IPS-NIHi11 (cell line): ENCODE measurements at places on chromosomes 13 and 19.

DNA sequence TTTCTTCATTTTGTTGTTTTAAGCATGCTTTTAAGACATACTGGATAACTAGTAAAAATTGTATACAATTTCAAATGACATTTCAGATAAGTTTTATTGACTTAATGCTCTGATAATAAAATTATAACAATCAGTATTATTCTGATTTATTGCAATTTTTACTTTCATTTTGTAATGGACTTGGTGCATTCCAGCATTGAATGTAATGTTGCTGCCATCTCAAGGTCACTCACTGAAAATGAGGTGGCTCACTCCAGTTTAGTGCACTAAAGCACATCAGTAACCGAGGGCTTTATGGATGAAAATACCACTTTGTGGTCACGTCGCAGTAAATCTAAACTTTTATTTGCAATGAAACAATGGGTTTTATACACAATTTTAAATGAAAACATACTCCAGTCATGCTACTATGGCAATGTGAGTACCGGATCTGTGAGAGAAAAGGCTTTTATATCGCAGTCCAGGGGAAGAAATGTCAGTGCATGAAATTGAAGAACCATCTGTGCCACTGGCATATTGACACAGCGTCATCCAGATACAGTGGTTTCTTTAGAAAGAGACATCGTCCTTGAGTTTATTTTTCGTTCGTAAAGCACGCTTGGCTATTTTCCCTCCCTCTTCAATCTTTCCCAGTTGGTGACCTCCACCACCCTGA, 20.7 kb upstream of the ZNF507 start:
- DNase-seq, result no peak

DNA sequence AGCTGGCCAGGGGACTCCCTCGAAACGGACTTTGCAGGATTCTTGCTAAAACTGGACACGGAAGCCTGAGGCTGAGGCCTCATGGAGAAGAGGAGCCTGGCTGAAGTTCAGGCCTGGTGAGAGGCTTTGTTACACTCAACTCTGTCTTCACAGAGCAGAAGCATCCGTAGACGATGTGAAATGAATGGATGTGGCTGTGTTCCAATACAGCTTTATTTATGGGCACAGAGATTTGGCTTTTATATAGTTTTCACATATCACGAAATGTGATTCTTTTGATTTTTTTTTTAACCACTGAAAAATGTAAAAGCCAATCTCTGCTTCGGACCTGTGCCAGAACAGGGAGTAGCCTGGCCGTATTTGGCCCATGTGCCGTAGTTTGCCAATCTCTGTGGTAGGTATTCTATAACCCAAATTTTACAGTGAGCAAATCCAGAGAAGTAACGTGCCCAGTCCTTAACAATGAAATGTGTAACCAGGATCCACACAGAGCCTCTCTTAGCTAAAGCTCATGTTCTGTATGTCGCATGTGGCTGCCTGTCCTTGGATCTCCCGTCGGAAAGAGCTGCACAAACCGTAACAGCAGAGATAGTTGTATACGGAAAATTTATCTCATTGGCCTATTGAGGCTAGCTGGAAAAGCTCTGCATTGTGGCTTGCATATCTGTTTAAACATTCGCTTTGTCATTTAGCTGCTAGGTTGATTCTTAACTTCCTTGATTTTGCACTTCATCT, 171.6 kb upstream of the RNF113B start:
- DNase-seq, result no peak

GRCh38 chr13:52703482-52703881, 36.1 kb downstream of the CNMD start:
- DNase-seq, result no peak

DNA sequence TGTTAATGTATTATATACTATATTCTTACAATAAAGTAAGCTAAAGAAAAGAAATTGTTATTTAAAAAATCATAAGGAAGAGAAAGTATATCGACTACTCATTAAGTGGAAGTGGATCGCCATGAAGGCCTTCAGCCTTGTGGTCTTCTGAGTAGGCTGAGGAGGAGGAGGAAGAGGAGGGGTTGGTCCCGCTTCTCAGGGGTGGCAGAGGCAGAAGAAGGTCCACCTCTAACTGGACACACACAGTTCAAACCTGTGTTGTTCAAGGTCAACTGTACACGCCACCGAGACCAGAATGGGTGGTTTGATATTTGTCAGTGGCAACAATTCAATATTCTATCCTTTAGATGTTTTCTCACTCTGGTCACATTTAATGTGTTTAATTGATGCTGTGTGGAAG, 67.2 kb downstream of the ALOX5AP start:
- no peak for DNase-seq

GRCh38 chr19:44517146-44517545, 12.3 kb downstream of the CEACAM20 start:
- no peak for DNase-seq

DNA sequence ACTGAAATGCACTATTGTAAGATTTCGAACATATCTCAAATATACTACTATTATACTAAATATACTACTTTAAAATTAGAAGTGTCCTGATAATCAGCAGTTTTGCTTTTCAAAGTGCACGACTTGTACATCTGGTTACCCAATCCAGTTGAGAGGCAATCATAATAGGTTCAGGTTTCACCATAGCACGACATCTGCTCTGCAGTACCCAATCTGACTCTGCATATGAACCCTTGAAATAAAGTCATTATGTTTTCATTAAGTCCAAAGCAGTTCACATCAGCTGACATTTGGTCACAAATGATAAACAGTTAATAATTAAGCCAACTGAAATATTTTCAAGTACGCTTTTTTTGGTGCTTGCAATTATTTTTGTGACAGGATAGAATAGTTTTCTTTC, 90.6 kb downstream of the PCDH9 start:
- DNase-seq, result no peak

- DNase-seq, result no peak
These were observed 47.5 kb downstream of the SPATA13 start for GRCh38 chr13:24207841-24208667.

- no peak for DNase-seq
These were observed 10.1 kb upstream of the GTF2F1 start for GRCh38 chr19:6402837-6403608.

GRCh38 chr13:20499986-20500385, 25.7 kb downstream of the CRYL1 start:
- DNase-seq, result no peak

DNA sequence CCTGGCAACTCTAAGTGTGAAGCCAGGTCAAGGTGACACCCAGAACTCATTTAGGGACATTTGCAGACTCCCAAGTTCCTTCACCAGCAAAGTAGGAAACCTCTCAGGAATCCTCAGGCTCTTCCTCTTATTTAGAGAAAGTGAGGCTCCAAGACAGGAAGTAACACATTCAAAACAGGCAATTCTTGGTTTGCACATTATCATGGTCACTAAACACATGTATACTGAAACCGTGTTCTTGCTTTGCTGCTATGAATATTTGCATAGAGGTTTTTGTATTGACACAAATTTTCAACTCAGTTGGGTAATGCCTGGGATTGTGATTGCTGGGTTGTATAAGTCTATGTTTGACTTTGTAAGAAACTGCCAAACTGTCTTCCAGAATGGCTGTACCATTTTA, 13.2 kb upstream of the URI1 start:
- no peak for DNase-seq

DNA sequence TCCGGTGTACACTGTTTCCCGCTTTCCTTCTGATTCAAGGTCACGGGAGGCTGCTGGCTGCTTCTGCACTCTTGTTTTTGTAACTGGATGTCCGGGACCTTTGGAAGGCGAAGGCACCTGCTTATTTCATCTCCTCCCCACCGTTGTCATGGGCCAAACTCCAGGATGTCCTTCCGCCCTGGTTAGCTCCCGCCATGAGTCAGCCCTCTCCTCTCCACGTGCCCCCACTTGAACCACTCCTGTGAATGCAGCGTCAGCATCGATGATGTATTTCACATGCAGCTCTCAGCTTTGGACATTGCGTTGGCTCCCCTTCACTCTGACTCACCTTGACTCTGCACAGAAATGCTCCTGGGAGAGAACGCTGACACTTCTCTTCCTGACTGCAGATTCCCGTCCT, 5.5 kb upstream of the GALP start:
- no peak for DNase-seq

- DNase-seq, result peak; percentile 44
These were observed 155.5 kb upstream of the STARD13 start for GRCh38 chr13:33441015-33441414.

DNA sequence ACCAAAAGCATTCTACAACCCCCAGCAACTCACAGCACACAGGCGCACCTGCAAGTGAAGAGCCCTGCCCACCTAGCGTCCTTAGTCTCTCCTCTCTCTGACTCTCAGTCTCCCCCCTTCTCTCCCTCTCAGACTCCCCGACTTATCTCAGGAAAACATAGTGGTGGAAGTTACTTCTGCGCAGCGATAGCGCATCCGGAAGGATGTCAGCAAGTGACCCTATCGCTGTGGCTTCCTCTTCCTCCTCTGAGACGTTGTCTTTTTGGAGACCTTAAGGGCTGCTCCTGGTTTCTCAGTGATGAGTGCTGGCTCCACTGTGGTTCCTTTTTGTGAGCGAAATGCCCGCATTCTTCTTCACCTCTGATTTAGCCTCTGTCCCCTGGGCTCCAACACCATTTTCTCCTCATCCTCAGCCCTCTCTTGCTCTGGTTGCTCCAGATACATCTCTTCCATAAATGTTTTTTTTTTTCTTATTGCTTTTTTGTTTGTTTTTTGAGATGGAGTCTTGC, 1.4 kb upstream of the YIF1B start:
- DNase-seq, result no peak

DNA sequence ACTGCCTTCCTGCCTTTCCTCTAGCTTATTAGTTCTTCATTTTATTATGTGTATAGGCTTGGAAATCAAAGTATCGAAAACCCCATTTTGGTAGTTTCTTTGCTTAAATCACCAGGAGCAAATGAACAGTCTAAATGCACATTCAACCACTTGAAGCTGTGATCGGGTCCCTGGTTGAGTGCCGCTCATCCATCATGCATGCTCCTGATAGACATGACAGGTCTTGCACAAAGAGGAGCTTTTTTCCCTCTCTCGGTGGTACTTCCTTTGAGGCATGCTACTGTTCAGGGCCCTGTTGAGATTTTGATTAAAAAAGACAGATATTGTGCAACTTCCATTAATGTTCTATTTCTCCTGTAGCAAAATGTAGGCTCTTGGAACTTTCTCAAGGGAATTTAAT, 185.8 kb downstream of the OLFM4 start:
- no peak for DNase-seq

DNA sequence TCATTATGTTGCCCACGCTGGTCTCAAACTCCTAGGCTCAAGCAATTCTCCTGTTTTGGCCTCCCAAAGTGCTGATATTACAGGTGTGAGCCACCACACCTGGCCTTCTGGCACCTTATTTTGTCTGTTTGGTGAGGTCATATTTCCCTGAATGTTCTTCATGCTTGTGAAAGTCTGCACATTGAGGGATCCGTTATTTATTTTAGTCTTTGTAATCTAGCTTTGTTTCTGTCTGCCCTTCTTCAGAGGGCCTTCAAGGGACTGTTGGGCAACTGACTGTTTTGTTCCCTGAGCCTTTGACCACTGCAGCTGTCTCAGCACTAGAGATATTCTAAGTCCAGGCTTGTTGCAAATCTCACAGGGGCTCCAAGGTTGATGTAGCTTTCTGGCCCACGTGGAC, 110.5 kb upstream of the RFC3 start:
- no peak for DNase-seq

DNA sequence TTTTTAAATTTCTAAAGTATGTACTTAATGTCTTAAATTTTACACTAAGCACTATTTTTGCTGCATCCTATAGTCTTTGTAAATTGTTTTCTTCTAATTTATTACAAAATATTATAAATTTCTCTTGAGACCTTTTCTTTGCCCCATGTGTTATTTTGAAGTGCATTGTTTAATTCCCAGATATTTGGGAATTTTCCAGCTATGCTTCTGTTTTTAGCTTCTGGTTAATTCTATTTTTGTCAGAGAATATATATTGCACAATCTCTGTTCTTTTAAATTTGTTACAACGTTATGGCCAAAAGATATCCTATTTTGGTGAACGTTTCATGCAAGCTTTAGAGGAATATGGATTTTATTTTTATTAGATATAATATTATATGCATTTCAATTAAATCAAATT, 917.4 kb upstream of the MIR17HG start:
- DNase-seq, result no peak

DNA sequence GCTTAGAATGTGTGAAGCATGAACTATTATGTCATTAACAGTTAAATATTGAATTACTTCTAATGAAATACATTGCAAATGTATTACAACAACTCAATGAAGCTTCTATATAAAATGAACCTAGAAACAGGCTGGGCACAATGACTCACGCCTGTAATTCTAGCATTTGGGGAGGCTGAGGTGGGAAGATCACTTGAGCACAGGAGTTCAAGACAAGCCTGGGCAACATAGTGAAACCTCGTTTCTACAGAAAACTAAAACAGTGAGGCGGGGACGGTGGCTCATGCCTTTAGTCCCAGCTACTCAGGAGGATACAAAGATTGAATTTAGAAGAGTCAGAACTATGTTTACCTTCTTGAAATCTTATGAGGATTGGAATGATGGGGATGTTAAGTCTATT, 505.1 kb downstream of the SLITRK5 start:
- DNase-seq, result no peak

- DNase-seq, result no peak
These were observed 61.6 kb upstream of the MED4 start for GRCh38 chr13:48156466-48156865.

DNA sequence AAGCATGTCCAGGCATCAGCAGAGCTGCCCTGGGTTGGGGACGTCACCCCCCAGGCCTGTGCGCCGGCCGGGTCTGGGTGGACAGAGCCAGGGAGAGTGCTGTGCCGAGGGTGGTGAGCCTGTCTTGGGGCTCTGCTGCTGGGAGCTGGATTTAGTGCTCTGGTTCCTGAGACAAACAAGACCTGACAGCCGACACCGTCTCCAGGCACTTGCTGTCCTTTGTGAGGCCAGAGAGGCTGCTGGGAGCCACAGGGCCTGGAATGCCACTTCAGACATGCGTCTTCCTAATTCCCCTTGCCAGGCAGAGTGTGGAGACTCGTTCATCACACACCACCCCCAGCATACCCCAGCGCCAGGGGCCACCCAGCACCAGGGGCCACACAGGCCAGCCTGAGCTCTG, 165.8 kb downstream of the KDM4B start:
- no peak for DNase-seq

DNA sequence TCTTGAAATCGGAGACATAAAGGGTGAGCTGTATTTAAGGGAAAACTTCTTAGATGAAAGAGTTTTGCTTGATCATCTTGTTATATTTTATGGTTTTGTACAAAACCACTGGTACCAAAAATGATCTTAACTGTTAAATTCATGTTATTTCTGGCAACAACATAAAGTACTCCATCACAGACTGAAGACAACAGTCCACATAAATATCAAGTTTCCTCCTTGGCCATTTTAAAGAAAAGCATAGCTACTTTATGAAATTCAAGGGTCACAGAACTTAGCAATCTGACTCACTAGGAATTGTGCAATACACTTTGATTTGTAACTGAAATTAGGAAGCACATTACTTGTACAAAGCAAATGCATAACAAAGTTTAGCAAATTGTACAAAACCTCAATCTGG, 66.3 kb downstream of the TBC1D4 start:
- no peak for DNase-seq

GRCh38 chr19:44958090-44958489, 2.9 kb downstream of the CLPTM1 start:
- no peak for DNase-seq
